ENCODE measurements at places on chromosomes 6 and 20. TPM values are rescaled to one million over a fixed set of nuclear protein-coding genes. Genes with fewer than 3 reads are reported as not detected.

TFAP2A gene
- total RNA-seq: 7.3 TPM

CFAP61 gene
- 7.1 TPM for total RNA-seq

KCNK15 gene
- total RNA-seq: 0.23 TPM

CPNE5 gene
- 14.2 TPM for total RNA-seq

MEP1A gene
- total RNA-seq: not detected

ZNF334 gene
- 13.5 TPM for total RNA-seq

TFAP2C gene
- 1.2 TPM for total RNA-seq

GINS1 gene
- 8.0 TPM for total RNA-seq

SMPD2 gene
- total RNA-seq: 12.9 TPM

PAK5 gene
- 0.06 TPM for total RNA-seq

SASH1 gene
- total RNA-seq: 69.7 TPM

ZBTB22 gene
- total RNA-seq: 24.2 TPM

MSH5 gene
- total RNA-seq: 18.9 TPM

FERMT1 gene
- 5.4 TPM for total RNA-seq

SSR1 gene
- total RNA-seq: 59.3 TPM

L3MBTL1 gene
- 19.6 TPM for total RNA-seq

COL21A1 gene
- 91.7 TPM for total RNA-seq

RBPJL gene
- total RNA-seq: not detected

NKX2-2 gene
- not detected for total RNA-seq

CYP39A1 gene
- total RNA-seq: 7.4 TPM

EYA4 gene
- total RNA-seq: 27.3 TPM

SLC22A7 gene
- 0.18 TPM for total RNA-seq

TSHZ2 gene
- 21.8 TPM for total RNA-seq

TNNC2 gene
- total RNA-seq: 555 TPM

PMEPA1 gene
- 14.2 TPM for total RNA-seq

MICB gene
- 3.6 TPM for total RNA-seq

BMP5 gene
- 4.9 TPM for total RNA-seq

PDE7B gene
- total RNA-seq: 13.0 TPM

SLC22A23 gene
- total RNA-seq: 16.2 TPM

DOK5 gene
- 13.8 TPM for total RNA-seq

KCNG1 gene
- total RNA-seq: 5.8 TPM

CDH4 gene
- 4.8 TPM for total RNA-seq

PDE10A gene
- total RNA-seq: 38.2 TPM

MYCT1 gene
- total RNA-seq: 15.0 TPM

LHFPL5 gene
- total RNA-seq: not detected

DLK2 gene
- 1.3 TPM for total RNA-seq

PPP1R16B gene
- total RNA-seq: 7.1 TPM

NMBR gene
- total RNA-seq: 0.29 TPM

SNAI1 gene
- 7.2 TPM for total RNA-seq

SLC16A10 gene
- 37.0 TPM for total RNA-seq

TNFRSF6B gene
- total RNA-seq: 4.3 TPM

RAD21L1 gene
- not detected for total RNA-seq

AVP gene
- not detected for total RNA-seq

CGAS gene
- 6.5 TPM for total RNA-seq

ZNFX1 gene
- total RNA-seq: 19.6 TPM

NEURL2 gene
- total RNA-seq: 14.6 TPM

SAMD5 gene
- 12.5 TPM for total RNA-seq

BPIFB4 gene
- not detected for total RNA-seq

SNX9 gene
- 32.1 TPM for total RNA-seq

HMGA1 gene
- 50.6 TPM for total RNA-seq

OPN5 gene
- total RNA-seq: 0.64 TPM
